ENCODE measurements at places on chromosomes 1 and 21.
A peak's percentile ranks its signal among the peaks of the same experiment; 100 is the strongest.

DNA sequence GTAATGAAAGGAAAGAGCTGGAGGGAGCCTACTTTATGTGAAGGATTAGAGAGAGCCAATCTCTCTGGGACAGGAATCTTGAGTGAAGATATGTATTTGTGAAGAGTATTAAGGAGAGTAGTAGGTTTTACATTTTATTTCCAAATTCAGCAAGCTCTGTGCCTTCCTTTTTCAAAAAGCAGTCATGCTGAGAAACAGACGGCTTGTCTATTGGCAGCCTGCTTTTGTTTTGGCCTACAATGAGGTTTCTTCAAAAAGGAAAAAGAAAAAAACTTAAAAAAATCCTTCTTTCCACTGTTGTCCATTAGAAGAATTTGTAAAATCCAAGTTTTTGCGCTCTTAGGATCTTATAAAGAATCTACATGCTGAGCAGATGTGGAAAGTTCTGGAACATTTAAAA, 103.6 kb upstream of the PTGFR start:
- no peak for DNase-seq

DNA sequence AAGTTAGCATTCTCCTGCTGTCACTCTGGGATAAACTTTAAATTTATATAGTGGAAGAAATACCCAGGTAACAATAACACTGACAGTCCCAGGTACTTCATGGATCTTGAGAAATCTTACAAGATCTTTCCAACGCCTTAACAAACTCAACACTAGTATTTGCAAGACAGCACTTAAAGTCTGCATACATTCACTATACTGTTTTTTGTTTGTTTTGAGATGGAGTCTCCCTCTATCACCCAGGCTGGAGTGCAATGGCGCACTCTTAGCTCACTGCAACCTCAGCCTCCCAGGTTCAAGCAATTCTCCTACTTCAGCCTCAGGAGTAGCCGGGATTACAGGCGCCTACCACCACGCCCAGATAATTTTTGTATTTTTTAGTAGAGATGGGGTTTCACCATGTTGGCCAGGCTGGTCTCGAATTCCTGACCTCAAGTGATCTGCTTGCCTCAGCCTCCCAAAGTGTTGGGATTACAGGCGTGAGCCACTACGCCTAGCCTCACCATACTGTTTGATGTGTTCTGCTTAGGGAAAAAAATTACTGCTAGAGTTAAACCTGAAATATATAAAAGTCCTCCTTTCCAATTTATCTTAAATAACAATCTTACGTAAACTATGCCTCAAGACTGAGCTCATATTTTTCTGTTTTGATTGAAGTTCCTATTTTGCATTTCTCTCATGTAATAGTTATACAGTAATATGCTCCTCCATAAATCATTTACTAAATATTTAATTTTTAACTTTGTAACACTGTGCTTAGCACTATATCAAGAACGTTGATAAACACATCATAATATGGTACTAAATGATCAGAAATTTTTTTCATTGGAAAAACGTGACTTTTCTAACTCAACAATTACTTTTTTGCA, 17.5 kb downstream of the EYA3 start:
- no peak for DNase-seq

- no peak for DNase-seq
These were observed 178.3 kb downstream of the ATG4C start for GRCh38 chr1:62962014-62962812.

DNA sequence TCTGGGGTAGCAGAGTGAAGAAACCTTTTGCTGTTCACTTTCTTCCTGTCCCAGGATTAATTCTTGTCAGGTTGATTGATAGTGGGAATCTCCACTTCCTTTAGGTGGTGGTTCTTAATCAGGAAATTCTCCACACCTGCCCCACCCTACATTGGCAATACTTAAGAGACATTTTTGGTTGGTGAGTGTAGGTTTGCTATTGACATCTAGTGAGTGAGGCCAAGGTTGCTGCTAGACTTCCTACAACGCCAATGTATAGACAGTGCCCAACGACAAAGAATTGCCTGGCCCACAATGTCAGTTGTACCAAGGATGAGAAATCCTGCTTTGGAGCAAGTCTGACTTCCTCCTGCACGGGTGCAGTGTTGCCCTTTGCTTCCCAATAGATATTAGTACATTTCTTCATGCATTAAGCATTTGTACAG, 38.5 kb downstream of the MAP3K7CL start:
- peak; percentile 36 for DNase-seq

DNA sequence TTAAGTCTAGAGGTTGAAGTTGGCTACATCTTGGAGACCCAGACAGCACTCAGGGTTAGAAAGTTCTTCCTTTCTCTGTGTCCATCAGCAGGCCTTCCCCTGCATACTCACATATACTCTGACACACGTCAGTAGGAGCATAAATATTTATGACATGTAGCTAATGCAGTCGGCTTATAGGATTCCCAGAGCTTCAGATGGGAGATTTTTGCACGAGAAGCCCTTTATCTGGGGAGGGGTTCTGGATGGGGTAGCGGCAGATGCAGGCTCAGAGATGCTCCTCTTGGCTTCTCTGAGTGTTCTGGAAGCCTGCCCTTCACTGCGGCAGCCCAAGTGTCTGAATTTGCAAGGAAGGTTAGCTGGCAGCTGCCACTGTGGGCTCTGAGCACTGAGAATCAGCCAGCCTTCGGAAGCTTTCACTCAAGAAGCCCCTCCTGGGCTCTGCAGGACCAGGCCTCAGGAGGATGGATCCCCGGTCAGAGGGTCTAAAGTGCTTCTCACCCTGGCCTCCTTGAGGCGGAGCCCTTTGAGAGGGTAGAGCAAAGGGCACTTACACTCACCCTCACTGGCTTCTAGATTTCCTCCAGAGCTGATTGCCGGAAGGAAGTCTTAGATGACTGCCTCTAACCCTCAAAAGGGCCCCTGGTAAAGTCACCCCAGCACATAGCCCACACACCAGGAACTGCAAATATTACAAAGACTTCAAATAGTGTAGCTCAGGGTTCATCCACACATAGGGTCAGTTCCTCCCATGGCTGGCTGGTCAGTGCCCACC, 68.1 kb upstream of the NFASC start:
- no peak for DNase-seq

- DNase-seq: peak; percentile 74
These were observed 71.8 kb upstream of the ADAM30 start for GRCh38 chr1:119968068-119968492.

DNA sequence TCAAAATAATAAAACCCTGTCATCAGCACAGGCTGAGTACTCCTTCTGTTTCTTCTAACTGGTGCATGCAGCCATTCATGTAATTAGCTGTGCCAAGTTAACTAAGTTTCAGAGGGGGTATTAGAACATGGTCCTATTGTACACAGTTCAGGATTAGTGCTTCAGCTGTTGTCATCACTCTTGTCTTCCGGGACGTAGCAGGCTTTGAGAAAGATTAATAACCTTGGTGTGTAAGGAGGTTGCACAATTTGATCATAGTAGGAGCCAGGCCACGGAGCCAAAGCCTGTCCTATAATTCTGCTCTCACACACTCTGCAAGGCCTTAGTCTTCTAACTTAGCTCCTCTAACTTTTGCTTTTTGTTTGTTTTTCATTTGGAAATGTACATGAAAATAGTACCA, 44.7 kb downstream of the PTGFRN start:
- DNase-seq: no peak

DNA sequence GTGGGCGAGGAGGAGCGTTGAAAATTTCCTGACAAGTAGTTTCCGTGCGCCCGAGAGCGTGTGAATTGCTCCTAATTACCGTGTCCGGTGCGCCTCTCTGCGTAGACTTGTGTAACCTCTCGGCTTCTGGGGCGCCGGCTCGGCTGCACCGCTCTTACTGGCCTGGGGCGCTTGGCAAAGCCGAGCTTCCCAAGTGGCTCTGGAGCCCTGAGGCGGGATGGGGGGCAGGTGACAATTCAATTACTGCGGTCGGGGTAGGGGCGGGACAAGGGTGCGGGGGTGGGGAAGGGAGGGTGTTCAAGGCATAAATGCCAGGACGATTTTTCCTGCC, 392 bp upstream of the DMRTA2 start:
- DNase-seq: peak; percentile 31

DNA sequence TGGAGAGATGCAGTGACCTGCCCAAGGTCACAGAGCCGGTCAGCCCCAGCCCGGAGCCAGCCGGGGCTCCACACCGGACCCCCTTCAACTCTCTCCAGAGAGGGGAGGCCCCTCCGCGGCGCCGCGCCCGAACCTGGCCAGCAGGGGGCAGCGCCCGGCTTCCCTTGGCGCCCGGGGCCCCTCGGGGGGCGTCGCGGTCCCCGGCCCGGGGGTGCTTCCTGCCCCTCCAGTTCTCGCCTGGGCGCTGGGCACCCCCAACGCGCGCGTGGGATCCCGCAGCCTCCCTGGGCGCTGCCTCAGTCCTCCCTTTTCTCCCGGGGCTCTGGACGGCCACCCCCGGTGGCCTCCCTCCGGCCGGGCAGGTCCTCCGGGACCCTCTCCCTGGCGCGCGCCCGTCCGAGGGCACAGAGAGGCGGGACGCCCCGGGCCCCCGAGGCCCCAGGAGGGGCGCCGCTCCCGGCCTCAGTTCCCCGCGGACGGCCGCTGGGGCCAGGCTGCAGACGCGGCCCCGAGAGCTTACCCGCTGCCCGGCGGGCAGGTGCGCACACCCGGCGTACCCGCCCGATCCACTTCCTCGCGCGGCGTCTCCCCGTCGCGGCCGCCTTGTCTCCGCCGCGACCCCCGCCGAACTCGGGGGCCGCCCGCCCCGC, 406 bp downstream of the HTR1D start:
- DNase-seq: peak; percentile 70

DNA sequence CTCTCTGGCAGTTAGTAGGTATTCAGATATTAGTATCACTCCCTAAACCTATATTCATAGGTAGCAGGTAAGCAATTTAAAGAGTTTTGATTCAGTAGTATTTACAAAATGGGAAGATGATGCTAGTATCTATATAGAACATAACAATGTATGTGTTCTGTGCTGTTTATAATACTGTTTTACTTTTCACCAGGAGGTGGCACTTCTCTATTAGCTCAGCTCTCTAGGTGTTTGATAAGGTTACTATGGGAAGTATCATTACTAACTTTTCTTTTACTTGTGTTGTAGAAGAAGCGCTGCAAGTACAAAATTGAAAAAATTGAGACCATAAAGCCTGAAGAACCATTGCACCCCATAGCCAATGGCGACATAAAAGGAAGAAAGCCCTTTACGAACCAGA, 49.4 kb upstream of the FASLG start:
- no peak for DNase-seq

GRCh38 chr1:179156026-179156425, 73.5 kb downstream of the ABL2 start:
- no peak for DNase-seq
